A172 (cell line): ENCODE measurements at places on chromosomes 6 and 20. TPM values are rescaled to one million over a fixed set of nuclear protein-coding genes. Genes with fewer than 3 reads are reported as not detected.

The EYA2 gene
- 0.47 TPM in 1 of 2 replicates, not detected in the other for total RNA-seq

The HCRTR2 gene
- total RNA-seq, result not detected in 2 replicates

The SAPCD1 gene
- 1.1 and 3.0 TPM in 2 replicates for total RNA-seq

The DUSP15 gene
- 2.4 and 2.5 TPM in 2 replicates for total RNA-seq

The IRF4 gene
- 0.29 TPM in 1 of 2 replicates, not detected in the other for total RNA-seq

The C20orf141 gene
- not detected in 2 replicates for total RNA-seq

The EYA4 gene
- 0.02 TPM in 1 of 2 replicates, not detected in the other for total RNA-seq

The TAAR9 gene
- total RNA-seq, result not detected in 2 replicates

DNA sequence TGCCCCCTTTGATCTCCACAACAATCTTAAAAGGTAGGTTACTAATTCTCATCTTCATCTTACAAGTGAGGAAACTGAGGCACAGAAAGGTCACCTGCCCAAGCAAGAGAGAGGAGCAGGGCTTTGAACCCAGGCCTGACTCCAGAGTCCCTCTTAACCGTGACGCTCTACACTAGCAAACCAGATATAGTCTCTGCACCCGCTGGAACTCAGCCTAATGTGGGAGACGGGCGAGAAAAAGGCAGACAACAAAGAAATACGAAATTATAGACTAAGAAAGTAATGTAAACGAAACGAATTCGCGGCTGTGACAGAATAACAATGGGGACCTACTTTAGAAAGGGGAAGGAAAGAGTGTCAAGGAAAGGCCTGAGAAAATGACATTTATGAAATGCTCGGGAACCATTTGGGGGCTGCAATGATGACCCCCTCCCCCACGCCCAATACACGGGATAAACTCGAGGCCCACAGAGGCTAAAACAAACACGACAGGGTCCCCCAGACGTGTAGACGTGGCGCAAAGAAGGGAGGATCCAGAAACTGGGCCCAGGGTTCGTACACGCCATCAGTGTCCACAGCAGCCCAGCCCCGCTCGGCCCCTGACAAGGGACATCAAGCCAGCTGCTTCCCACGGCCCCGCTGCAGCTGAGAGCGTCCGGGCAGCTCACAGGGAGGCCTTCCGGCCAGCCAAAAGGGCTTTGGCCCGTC lies 637 bp downstream of the TRPC4AP start:
- DNase-seq, result peak; percentile 11

- peak; percentile 26 for DNase-seq
Measured at GRCh38 chr20:64142590-64142989, 21.7 kb upstream of the MYT1 start.

GRCh38 chr20:58741384-58741783 lies 48.8 kb downstream of the NPEPL1 start:
- DNase-seq, result no peak

DNA sequence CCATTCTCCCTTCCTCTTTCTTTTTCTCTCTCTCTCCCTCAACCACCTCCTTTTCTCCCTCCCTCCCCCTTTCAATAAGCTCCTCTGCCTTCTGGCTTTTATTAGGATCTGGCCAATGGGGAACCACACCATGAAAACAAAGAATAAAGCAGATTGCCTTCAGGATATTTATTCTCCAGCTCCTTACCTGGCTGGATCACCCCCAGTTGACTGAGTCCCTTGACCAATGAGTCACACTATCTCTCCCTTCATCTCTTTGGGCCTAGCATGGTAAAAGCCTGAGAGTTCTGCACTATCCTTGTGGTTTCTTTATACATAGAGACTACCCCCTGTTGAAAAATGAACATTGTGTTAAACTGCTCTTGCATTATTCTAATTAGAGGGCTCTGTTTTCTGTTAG lies 476.8 kb downstream of the EPHA7 start:
- DNase-seq, result no peak

DNA sequence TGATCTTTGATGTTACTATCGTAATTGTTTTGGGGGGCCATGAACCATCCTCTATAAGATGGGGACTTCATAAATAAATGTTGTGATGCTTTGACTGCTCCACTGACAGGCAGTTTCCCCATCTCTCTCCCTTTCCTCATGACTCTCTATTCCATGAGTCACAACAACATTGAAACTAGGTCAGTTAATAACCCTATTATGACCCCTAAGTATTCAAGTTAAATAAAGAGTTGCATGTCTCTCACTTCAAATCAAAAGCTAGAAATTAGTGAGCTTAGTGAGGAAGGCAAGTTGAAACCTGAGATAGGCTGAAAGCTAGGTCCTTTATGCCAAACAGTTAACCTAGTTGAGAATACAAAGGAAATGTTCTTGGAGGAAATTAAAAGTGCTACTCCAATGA lies 491.0 kb downstream of the HAO1 start:
- no peak for DNase-seq

DNA sequence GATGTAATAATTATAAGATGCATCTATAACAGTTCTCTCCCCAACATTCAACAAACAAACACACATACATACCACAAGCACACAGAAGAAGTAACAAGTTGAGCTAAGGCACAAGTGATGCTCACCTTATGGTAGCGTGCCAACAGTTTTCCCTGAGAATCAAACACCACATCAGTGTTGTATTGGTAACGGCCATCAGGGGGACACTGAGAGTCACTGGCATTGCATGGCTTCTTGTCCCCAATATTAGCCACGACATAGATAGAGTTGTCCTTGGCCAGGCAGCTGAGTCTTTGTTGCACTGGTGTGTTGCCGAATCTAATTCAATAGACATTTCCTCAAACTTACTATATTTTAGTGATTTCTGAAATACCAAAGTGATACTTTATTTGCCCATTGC lies 14.8 kb upstream of the VNN1 start:
- DNase-seq, result no peak

DNA sequence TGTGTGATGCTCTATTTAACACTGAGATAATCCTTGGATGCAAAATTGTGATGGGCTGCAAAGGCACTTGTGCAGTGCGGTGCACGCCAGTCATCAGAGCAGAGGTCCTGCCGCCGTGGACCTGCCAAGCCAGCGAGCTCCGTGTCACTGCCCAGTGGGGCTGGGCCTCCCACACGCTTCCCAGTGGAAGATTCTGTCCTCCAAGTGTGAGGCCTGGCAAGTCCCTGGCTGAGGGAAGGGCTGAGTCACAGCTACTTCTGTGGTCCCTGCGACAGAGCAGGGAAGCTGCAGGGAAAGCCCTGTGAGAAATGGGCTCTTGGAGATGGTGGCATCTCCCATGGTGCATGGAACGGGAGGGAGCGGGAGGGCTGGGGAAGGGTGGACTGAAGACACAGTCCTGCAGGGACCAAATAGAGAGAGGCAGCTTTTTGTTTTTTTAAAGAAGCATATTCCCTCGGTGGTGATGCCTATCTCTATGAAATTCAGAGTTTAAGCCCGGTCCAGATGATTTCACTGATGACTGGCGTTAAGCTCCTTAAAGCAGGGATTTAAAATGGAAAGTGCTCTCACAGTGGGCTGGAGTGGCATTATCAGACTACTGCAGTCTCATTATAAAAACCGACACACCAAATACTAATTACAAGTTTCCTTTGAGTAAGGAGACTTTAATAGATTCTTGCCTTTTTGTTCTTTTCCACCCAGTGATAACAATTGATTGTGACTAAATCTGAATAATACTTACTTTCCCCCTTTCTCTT lies 413.7 kb downstream of the QKI start:
- no peak for DNase-seq

DNA sequence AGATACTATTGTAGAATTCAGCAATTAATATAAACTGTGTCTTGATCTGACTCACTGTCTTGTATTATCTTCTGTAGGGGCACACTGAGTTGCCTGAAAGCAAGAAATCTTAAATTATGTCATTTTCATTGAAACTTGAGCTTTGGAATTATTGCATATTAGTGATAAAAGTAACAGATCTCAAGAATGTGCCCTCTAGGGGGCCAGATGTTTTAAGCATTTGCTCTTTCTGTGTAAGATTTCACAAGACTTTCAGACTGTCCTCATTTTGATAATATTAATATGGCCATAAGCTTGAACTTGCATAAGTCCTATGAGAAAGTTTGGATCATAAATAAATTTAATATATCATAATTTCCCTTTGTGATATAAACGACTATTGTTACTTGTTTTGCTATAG lies 55.5 kb upstream of the MYO6 start:
- DNase-seq, result no peak

- DNase-seq, result no peak
Measured at GRCh38 chr20:18416486-18416885, 50.3 kb downstream of the DZANK1 start.

DNA sequence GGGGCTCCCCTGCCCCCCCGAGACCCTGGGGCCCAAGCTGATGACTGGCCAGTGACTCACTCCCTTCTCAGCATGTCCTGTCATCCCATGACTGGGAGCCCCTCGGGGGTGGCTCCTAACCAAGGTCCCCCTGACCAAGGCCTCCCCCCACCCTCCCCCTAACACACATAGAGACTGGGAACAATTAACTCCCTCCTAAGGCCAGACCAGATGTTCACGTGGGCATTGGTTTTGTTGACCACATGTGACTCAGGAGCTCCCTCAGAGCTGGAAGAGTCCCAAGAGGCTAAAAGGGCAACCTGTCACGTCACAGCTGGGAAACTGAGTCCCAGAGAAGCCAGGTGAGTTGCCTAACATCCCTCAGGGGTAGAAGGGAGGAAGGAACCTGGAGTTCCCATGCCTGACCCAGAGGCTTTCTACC lies 10.6 kb upstream of the CCN5 start:
- DNase-seq, result peak; percentile 64

- DNase-seq, result no peak
Measured at GRCh38 chr20:55229451-55229850, 754.1 kb downstream of the DOK5 start.

GRCh38 chr20:19812056-19812455 lies 54.0 kb downstream of the RIN2 start:
- DNase-seq, result no peak

GRCh38 chr6:80330961-80331360 lies 224.5 kb downstream of the BCKDHB start:
- no peak for DNase-seq

DNA sequence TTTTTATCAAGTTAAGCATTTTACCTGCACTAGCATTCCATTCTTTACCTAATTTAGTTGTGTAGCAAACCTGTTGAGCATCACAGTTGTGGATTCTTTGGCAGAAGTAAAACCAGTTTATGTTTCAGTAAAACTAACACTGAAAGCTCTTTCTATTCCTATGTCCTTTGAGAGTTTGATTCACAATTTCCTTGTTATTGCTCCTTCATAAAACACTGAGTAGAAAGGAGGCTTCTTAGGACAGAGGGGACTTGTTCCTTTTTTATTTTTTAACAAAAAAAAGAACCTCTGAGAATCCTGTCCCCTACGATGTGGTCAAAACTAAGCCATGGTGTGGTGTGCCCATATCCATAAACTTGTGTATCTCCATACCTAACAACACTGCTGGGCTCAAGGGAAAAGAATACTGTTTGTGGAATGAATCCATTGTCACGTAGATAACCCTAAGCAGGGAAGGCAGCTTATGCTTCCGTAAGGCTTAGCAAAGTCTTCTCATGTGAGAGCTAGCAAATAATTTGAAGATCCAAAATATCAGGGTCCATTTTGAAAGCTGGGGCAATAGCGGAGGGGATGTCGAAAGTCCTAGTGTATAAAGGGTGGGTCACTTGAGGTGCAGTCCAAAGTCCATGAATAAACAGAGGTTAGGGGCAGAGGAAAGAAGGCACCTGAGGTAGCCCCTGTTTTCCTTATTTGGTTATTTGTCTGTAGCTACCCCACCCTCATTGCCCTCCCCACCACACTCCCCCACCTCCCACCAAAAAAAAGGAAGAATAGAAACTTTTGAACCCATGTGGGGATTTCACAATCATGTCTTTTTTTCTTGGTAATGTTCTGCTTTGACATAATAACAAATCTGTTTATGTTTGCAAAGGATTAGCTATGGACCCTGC lies 71.0 kb downstream of the PLAGL1 start:
- no peak for DNase-seq

- no peak for DNase-seq
Measured at GRCh38 chr6:16493112-16493511, 254.7 kb downstream of the GMPR start.

DNA sequence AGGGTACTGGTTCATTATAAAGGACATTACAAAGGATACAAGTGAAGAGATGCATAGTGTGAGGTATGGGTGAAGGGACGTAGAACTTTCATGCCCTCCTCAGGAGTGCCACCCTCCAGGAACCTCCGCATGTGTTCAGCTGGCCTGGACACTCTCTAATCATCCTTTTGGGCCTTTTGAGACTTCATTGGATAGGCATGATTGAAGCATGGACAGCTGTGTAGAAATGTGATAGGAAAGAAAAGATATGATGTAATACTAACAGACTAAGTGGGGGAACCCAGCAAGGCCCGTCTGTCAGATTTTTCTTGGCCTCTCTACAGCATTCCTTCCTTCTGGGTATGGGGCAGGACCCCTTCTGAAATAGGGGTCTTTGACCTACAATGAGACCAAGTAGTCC lies 31.1 kb downstream of the DOP1A start:
- DNase-seq, result no peak

DNA sequence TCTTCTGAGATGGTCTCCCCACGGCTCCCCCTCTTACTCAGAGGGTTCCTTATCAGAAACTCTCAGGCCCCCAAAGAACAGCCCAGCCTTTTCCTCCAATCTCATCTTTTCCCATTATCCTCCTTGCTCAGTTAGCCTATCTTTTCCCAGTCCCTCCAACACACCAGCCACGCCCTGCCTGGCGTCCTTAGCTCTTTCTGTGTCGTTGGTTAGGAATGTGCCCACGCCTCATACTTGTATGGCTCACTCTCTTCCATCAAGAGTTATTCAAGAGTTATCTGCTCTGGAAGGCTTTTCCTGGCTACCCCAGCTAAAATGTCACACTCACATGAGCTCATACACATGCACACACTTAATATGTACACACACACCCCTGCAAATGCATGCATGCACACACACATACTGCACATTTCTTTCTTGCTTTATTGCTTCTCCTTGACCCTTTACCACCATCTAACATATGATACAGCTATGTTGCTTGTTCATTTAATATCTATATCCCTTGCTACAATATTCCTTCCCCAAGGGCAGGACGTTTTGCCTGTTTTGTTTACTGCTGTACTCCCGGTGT lies 37.6 kb downstream of the SLC2A10 start:
- DNase-seq, result peak; percentile 34

- no peak for DNase-seq
Measured at GRCh38 chr20:4673371-4674001, 48.2 kb upstream of the PRND start.

GRCh38 chr6:87905101-87905641 lies 142.5 kb upstream of the SPACA1 start:
- no peak for DNase-seq

DNA sequence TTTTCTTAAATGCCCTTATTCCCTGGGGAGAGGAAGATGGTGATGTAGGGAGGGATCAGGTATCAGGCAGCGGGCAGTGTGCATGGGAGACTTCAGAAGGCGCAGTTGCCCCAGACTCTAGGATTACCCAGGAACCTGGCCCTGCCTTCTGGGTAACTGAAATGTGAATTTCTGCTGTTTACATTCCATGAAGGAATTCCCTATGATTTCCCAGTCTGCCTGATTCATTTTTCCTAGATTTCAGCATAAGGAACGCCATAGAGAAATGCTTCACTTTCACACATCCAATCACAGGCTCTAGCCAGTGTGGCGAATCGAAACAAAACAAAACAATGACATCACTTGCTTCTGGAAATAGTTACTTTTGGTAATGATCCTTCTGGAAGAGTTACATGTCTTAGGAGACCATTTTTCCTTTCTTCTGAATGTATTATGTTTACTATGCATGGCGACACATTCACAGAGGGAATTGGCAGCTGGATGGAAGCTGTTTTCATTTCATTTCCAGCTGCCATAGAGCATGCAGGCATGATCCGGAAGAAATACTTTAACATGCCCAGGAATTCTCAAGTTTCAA lies 33.3 kb downstream of the LRP11 start:
- no peak for DNase-seq

- DNase-seq, result peak; percentile 49
Measured at GRCh38 chr6:12538881-12539357, 177.6 kb upstream of the PHACTR1 start.
